Activated naive CD4-positive, alpha-beta T cell treated with anti-CD3 and anti-CD28 coated beads, Interleukin-2, amount 50 U/mL, for 16 hours (primary cell): ENCODE measurements at places on chromosomes 2 and 18.

GRCh38 chr2:61125123-61125710 is 36.8 kb upstream of the C2orf74 start:
- no peak for DNase-seq

DNA sequence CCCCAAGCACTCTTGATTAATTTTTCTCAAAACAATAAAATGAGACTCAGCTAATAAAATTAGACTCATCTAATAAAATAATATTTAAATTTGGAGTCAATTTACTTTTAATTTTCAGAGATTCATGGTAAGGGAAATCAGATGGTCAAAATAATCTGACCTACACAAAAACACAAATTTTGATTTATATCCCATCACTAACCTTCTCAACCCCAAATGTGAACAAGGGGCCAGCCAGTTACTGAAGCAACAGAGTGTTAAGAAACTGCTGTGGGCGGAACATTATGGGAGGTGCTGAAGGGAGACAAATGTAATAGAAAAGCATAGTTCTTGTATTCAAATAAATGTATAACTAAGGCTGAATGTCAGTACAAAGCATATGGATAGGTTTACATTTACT is 28.5 kb upstream of the PPP3R1 start:
- no peak for DNase-seq

- DNase-seq = no peak
Measured at GRCh38 chr2:218366621-218367414, 10.2 kb downstream of the CATIP start.

- DNase-seq = no peak
Measured at GRCh38 chr2:11417946-11418585, 47.9 kb downstream of the E2F6 start.

DNA sequence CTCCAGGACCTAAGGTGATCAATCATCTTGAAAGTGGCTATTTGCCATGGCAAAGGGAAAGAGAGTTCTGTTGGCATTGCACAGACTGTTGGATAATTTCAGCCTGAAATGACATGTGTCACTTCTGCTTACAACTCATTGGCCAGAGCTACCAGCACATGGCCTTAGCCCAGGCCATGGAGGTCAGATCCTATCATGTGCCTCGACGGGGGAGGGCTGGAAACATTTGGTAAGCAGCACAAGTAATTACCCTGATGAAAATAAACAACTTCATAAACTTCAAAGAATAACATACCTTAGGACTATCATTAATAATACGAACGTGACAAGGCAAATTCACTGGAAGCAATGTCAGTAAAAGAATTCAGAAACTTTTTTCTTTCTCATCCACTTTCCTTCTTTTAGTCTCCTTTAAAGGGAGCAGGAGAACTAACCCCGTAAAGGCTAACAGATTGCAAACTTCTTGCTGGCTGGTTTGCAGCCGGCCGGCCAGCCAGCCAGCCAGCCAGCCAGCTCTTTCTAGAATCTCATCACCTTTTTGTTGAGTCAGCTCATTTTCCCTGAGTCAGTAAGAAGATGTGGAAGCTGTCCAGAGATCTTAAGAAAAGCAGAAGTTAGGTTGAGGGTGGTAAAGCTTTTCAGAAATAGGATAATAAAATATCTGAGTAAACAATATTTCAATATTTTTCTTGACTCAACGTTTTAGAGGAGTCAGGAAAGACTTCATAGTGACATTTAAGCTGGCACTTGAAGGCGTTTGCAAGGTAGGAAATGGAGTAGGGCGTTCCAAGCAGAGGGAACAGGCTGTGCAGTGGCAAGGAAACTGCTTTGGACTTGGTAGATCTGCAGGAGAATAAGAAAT is 31.9 kb downstream of the CNRIP1 start:
- no peak for DNase-seq

- no peak for DNase-seq
Measured at GRCh38 chr2:42092084-42092996, 44.5 kb downstream of the PKDCC start.

GRCh38 chr2:46836295-46837111 is 79.1 kb downstream of the MCFD2 start:
- DNase-seq = no peak

DNA sequence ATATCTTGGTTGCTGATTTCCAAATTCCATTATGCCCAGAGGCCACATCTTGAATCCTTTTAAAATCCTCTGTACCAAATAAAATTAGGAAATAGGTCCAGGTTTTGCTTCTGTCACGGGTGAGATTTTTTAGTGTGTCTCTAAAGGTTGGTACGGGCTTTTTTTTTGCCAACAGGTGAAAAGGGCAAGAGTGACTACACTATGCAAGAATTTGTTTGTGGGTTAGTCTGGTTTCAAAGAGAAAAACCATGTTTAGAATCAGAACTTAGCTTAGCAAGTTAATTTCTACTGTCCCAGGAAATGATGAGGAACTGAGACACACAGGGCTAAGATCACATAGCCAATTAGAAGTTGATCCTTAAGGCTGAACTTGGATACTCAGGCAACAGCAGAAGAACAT is 41.7 kb downstream of the POLR1A start:
- DNase-seq = no peak

DNA sequence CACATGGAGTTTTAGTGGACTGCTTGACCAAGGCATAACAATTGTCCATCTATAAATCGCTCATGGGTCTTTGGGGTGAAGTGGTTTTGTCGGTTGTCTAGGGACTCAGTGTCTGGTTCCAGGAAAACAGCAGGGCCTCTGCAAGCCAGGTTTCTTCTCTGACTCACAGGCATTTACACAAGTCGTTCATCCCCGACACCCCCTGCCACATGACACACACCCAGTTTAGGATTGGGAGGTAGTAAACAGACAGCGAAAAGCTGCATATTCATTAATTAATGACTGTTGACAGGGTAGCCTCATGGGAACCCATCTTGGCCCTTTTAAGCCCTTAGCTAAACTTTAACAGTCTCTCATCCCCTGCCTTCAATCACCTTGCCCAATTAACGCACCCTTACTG is 194.8 kb upstream of the ACVR2A start:
- no peak for DNase-seq

DNA sequence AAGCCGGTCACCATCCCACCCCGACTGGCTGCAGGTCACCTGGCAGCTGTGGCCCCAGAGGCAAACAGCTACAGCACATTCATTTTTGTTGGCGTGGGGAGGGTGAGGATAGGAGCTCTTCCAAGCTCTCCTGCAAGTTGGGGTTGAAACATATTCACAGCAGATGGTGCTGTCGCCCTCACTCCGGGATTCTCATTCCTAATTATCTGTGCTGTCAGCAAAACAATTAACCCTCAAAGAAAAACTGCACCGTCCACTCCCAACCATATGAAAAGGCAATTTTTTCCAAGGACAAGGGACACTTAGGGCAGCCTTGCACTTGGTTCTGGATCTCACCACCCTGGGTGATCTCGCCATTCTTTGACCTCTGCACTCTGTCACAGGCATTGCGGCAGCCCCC is 68.6 kb downstream of the ZBTB7C start:
- no peak for DNase-seq

- DNase-seq = no peak
Measured at GRCh38 chr2:45712570-45712969, 61.1 kb downstream of the PRKCE start.

DNA sequence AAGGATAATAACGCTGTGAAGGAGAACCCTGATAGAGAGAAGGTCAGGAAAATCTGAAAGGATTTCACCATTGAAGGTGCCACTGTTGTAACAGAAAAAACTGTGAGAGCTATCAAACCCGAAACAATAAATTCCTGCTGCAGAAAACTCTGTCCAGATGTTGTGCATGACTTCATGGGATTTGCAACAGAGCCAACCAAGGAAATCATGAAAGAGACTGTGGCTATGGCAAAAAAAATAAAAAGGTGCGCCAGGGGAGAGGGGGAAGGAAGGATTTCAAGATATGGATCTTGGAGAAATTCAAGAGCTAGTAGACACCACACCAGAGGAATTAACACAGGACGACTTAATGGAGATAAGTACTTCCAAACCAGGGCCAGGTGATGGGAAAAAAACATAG is 88.0 kb downstream of the LDLRAD4 start:
- no peak for DNase-seq

DNA sequence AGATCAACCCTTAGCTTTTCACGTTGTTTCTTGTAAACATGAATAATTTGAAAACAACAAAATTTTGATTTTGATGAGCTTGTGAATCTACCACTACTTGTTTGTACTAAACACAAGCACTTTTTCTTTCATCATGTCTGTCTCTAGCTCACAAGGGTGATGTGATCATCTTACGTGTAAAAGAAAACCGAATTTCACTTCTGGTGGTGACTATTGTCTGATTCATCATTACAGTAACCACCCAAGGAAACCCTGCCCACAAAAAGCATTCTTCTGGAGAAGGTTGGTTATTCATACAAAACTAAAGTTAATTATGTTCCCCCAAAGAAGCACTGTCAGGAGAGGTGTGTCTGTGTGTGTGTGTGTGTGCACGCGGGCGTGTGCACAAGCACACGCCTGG is 285.4 kb downstream of the ZNF516 start:
- DNase-seq = no peak

GRCh38 chr2:138974651-138975050 is 194.5 kb upstream of the NXPH2 start:
- no peak for DNase-seq

DNA sequence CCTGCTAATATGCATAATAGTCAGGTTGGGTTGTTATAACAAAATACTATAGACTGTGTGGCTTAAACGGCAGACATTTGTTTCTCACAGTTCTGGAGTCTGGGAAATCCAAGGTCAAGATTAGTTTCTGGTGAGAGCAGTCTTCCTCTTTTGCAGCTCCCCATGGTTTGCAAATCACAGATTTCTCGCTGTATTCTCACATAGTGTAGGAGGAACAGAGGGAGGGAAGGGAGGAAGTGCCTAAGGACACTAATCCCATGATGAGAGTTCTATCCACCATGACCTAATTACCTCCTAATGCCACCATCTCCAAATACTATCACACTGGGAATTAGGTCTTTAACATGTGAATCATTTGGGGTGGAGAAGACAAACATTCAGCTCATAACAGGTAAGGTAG is 20.1 kb upstream of the PTH2R start:
- no peak for DNase-seq

GRCh38 chr2:33436083-33436482 is 40.4 kb upstream of the RASGRP3 start:
- DNase-seq = no peak

DNA sequence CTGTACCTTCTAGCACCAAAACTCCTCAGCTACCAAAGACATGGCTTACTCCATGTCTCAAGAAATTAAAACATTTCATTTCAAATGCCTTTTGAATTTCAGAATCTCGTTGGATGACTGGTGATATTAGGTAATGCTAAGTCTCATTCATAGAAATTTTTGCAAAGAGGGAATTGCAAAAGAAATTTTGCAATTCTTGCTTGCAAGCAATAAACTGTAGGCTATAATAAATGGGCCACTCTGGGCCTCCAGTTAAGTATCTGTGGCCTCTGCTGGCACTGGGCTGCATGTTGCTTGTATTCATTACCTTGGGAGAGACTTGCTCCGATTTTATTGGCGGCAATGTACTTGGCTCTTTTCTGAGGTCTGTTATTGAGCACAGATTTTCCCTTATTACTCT is 2.8 kb upstream of the LCLAT1 start:
- DNase-seq = no peak

GRCh38 chr2:205721057-205721449 is 38.8 kb downstream of the NRP2 start:
- no peak for DNase-seq

DNA sequence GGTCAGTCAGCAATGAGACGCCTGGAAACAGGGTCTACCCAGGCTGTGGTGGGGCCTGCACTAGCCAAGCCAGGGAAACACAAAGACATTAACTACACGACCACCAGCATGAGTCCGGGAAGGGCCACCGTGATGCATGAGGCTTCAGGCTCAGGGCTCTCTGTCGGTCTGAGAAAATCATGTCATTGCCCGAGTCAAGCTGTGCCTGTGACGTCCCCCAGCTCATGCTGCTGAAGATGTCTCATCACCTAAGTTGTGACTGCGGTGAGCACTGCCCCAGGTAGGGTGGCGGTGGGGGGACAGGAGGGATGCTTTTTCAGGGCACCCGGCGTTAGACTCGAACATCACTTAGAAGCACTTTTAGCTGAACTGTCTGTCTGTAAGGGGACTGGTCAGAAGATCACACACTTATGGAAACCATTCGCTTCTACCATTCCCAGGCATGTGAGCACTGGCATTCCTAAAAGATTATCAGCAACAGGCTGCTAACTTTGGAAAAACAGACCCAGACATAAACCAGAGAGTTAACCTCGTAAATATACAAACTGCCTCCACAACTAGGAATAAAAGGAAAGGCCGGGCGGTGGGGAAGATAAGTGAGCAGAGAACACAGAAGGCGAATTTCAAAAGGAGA is 234.5 kb downstream of the HDAC4 start:
- DNase-seq = no peak

DNA sequence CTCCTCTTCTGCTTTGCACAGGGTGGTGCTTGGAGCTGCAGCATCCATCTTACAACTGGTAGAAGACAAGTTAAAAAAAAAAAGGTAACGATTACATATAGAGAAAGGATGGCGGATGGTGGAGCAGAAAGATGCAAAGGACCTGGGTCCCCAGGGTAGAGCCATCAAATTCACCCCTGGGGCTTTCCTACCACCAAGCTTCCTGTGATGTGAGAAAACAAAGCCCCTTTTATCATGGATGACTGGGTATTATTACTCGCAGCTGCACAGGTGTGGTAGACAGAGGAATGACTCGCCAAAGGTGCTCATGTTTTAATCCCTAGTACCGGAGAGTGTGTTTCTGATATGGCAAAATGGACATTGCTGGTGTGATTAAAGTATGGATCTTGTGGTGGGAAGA is 1.3 kb upstream of the ACOXL start:
- DNase-seq = no peak

GRCh38 chr2:121237336-121237979 is 47.5 kb downstream of the TFCP2L1 start:
- DNase-seq = no peak

DNA sequence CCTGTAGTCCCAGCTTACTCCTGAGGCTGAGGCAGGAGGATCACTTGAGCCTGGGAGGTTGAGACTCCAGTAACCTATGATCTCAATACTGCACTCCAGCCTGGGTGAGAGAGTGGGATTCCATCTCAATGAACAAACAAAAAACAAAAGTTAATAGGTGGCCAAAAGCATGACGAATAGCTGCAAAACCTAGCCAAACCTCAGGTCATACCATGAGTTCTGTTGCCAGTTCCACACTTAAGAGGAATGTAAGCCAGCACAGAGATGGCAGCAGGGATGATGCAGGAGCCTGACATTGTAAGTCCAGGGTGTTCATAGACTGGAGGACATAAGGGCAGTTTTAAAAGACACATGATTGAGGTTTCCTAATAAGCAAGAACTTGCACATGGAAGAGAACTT is 55.3 kb upstream of the RMDN2 start:
- no peak for DNase-seq
